KG1 (cell line): ENCODE measurements at places on chromosomes 12 and 14.

DNA sequence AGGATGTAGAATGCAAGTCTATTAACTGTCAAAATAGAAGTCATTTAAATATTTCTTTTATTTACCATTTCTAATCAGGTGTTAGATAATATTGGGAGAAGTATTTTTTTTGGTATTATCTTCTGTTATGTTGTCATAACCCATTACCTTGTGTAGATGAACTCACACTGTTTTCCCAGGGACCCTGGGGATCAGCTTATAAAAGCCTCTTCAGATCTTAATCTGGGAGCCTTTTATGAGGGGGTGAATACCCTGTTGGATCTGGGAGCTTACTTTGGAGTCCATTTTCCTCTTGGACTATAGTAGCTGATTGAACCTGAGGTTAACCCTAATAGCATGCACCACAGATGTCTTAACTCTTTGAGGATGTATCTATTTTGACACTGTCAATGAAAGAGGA lies 176.3 kb upstream of the ATP2B1 start:
- DNase-seq: no peak

GRCh38 chr14:100988956-100989355 lies 85.4 kb upstream of the RTL1 start:
- DNase-seq: no peak

GRCh38 chr12:101414533-101415119 lies 7.1 kb upstream of the ARL1 start:
- peak; percentile 47 for DNase-seq

- DNase-seq: no peak
Measured at GRCh38 chr12:68633614-68634558, 23.2 kb downstream of the RAP1B start.

GRCh38 chr12:28946361-28946760 lies 202.7 kb upstream of the FAR2 start:
- DNase-seq: no peak

- DNase-seq: no peak
Measured at GRCh38 chr12:62259631-62259992, 592 bp upstream of the USP15 start.

DNA sequence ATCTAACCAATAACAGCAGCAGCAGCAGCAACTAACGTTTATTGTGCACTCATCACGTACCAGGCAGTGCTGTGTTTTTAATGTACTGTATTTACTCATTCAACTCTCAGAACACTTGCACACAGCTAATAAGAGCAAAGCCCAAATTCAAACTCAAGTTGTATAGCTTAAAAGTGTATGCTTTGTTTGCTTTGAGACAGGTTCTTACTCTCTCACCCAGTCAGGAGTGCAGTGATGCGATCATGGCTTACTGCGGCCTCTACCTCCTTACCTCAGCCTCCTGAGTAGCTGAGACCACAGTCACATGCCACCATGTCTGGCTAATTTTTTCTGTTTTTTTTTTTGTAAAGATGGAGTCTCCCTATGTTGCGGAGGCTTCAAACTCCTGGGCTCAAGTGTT lies 105.4 kb downstream of the PAPLN start:
- DNase-seq: no peak

DNA sequence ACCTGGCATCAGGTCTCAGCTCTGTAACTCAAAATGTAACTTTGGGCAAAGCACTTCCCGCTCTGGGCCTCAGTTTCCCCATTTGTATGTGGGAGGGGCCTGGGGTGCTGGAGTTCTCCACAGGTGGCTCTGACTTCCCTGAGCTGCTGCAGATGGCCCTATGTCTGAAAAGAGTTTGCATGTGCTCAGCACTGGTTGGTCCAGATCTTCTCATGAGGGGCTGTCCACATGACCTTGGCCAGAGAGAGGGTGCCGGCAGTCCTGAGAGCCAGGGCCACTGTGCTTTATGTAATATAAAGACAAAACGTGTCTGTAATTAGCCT lies 7.2 kb upstream of the CACNA2D4 start:
- no peak for DNase-seq

DNA sequence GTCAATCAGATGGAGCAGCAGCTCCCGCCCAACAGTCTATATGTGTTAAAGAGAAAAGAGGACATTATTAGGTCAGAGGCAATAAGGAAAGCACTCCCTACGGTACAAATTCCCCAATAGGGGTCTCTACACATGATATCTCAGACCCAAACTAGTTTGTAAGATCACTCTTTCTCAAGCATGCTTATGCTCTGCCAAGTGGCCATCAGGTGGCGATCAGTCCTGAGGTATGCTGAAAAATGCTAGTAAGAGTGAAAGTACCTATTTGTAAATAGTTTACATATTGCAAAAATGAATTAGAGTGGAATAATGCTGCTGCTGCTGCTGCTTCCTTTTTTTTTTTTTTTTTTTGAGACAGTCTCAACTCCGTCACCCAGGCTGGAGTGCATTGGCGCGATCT lies 61.0 kb downstream of the CPM start:
- no peak for DNase-seq

GRCh38 chr12:65923228-65923627 lies 98.9 kb downstream of the HMGA2 start:
- DNase-seq: peak; percentile 31

DNA sequence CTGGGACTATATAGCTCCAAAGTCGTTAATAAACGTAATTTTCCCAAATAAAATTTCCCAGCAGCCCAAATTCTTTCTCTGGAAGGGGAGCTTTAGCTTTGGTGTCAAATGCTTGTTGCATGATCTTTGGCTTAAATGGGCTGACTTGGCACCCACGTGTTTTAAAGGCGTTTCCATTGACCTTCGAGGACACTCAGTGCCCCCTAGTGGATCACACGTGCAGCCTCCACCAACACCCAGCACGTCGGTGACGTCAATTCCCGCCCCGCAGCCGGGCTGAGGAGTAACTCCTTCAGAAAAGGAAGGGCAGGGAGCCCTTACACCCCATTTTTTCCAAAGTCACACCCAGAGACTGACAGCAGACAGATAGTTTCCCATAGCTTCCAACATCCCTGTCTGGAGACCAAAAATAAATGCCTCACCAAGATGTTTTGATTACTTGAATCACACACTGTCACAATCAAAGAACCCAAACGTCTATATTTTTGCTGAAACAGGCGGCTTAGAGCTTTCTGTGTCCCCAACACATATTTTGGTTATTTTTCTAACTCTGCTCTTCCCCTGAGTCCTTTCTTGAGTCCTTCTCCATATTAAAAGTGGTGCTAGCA lies 707.9 kb downstream of the AACS start:
- no peak for DNase-seq

- DNase-seq: no peak
Measured at GRCh38 chr12:40313928-40314327, 89.1 kb downstream of the LRRK2 start.

DNA sequence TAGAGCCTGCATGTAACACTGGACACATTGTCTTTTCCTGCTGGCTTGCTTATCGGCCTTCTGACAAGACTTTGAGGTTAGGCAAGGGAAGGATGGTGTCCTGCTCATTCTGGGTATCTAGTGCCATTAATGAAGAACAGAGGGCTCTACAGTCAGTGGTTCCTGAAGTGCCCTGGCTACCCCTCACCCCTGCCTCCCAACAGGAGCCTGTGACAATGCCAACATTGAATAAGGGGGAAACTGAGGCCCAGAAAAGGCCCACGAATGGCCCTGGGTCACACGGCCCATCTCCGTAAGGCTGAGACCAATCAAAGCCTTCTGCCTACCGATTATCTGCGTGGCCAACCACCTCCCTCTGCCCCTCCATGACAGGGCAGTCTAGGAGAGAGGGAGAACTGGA lies 2.1 kb downstream of the IFI27L2 start:
- DNase-seq: no peak

DNA sequence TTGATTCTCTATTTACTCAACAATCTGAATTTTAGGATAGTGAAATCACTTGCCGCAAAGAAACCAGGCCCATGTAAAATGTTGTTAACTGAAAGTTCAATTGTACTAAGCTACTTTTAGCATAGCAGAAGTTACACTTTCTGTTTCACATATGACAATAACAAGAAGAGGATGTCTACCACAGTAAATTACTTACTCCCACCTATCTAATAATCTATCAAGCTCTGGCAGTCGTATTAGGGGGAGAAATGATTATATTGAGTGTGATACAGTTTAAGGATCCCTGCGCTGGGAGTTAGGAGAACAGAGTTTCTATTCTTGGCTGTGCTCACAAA lies 66.5 kb upstream of the CAND1 start:
- DNase-seq: no peak

DNA sequence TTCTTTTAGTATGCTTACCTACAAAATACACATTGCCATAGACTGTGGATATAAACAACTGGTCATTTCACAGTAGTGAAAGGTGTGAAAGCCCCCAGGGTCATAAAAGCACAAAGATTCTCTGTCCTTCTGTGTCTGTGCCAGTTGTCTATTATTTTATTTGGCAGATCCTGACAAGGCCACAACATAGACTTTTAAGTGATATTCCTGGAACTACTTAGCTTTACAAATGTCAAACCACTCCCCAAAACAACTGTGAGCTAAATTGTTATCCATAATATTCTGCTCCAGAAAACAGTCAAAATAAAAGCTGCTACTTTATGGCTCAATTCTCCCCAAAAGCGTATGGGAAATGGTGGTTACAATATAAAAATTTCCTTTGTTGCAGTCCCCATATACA lies 172.1 kb downstream of the SEC23A start:
- DNase-seq: no peak

DNA sequence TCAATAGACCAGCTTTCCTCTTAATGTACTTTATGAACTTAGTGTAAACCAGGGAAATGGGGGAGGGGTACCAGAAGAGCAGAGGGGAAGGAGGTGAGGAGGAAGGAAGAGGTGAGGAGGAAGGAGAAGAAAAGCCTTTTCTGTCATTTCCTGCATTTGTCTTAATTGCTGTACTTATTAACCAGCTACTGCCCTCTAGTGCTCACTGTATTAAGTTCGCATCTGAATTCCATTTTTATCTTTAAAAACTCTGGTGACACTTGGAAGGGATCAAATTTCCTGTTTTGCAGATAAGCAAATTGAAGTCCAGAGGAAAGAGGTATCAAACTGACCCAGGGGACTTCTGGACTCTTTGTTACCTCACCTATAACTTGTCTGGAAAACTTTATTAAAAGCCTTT lies 22.2 kb downstream of the MANSC1 start:
- DNase-seq: no peak

- DNase-seq: no peak
Measured at GRCh38 chr14:67167420-67168109, 21.7 kb upstream of the GARIN2 start.

GRCh38 chr12:22262309-22262708 lies 72.2 kb downstream of the ST8SIA1 start:
- DNase-seq: no peak

GRCh38 chr14:29821661-29822429 lies 105.8 kb downstream of the PRKD1 start:
- DNase-seq: no peak

DNA sequence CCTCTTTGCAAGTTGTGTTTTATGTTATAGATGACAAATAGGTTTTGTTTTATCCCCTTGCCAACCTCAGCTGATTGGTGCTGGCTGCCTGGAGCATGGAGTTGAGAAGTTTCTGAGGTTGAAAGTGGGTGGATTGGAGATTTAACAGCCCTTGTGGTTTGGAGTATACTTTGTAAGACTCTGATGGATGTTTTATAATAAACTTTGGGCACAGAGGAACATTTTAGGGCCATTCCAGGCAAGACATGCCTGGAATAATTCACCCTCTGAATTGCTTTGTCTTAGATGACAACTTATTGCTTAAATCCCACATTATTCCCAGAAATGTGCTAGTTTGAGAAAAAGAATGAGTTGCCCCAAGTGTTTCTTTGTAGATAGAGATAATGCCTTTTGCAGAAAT lies 158.9 kb downstream of the SLC5A8 start:
- DNase-seq: no peak
